BJ (cell line): ENCODE measurements at places on chromosomes 2 and 18.

DNA sequence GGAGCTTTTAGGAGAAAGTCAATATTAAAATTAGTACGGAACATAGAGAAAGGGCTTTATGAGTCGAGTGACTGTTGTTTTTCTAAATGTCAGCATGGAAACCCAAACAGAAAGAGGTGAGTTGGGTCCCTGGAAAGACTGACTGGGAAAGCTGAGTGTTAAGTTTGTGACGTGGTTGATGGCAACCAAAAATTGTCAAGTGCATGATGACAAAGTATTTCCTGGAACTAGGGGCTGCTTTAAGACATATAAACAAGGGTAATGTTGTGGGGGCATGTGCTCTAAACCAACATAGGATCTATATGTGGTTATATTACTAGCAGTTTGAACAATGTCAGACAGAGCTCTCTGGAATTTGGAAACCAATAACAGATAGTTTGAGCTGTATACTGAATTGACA is 50.9 kb upstream of the GPD2 start:
- no peak for DNase-seq

- no peak for DNase-seq
Measured at GRCh38 chr18:36733150-36733549, 95.7 kb downstream of the TPGS2 start.

GRCh38 chr2:240155048-240155744 is 14.7 kb upstream of the OTOS start:
- no peak for DNase-seq

- DNase-seq = peak; percentile 46
Measured at GRCh38 chr2:171404261-171404660, 29.5 kb downstream of the METTL8 start.
